ENCODE measurements at places on chromosomes 2 and 18.

GRCh38 chr2:237892478-237892877 is 33.1 kb downstream of the RAMP1 start:
- DNase-seq, result no peak

- DNase-seq, result no peak
Observed at GRCh38 chr2:651951-652373, 25.2 kb downstream of the TMEM18 start.

GRCh38 chr2:85771486-85771885 is 17.7 kb downstream of the ATOH8 start:
- no peak for DNase-seq

DNA sequence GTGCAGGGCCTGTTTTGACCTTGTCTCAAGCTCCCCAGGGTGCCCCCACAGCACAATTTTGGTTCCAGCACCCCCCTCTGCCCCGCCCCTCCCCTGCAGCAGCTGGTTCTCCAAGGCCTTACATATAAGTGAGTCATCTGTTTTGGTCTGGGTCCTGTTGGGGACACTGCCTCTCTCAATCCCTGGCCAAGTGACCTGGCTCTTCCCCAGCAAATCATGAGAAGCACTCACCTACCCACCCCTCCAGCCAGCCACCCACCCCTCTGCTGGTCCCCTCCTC is 90.5 kb downstream of the INHBB start:
- no peak for DNase-seq

GRCh38 chr2:152497481-152498052 is 162.6 kb downstream of the FMNL2 start:
- peak; percentile 94 for DNase-seq

DNA sequence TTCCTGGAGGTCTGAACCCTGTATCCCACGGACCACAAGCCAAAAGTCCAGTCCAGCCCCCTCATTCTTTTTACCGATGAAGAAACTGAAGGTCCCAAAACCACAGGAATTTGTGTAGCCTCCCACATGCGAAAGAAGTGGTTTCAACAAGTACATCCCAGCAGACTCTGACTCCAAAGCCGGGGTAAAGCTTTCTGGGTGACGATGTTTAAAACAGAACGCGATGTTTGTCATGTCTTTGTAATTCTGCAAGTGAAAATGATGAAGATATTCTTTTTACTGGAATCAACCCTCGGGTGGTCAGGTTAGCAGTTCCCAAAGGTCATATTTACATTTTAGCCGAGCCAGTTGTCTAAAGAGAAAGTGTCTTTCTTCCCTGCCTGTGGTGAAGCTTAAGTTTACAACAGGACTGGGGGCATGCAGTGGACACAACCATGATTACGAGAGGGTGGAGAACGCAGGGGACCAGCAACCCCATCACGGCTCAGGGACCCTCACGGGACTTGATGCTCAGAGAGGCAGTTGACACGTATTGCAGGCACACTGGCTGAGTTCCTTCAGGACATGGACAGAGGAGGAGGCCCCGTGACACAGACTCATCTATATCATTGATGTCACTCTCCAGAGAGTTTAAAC is 17.8 kb upstream of the TMEM131 start:
- DNase-seq, result peak; percentile 84

GRCh38 chr2:240401781-240402551 is 33.5 kb upstream of the GPC1 start:
- DNase-seq, result no peak

DNA sequence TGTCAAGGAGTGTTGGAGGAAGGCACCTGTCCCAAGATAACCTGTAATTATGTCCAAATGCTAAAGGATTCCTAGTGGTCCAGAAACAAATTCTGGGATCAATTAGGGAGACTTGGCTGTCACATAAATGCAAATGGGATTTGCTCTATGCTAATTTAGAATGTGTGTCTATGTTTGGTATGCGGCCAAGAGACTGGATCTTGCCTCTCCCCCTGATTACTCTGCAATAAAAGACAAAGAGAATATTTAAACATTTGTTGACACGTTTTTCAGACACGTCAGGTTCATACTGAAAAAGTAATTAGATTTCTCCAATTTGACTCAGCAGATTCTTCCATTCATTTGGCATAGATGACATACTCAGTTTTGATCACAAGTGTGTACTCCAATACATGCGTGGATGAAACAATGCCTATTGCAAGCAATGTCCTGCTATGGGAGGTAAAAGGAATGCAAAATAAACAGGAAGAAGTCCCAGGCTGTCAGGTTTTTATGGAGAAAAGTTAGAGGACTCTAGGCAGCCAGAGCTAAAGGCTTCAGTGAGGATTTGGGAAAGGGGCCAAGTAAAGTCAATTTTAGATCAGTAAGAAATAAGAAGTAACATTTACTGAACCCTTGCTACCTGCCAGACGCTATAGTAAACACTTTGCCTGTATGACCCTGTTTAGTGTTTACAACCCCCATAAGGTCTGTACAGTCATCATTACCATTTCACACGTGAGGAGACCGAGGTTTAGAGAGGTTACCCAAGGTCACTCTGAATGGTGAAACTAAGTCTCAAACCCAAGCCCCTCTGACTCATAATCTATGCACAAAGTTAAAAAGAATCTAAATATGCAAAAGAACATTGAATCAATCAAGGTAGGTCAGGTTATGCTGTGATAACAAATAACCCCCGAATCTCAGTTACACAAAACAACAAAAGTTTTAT is 7.8 kb downstream of the ANTXR1 start:
- DNase-seq, result no peak

- DNase-seq, result no peak
Observed at GRCh38 chr2:192886636-192887035, 691.9 kb upstream of the TMEFF2 start.

GRCh38 chr2:174762464-174762863 is 1.8 kb downstream of the CHRNA1 start:
- no peak for DNase-seq

GRCh38 chr2:241364781-241365180 is 8.7 kb downstream of the FARP2 start:
- no peak for DNase-seq

- DNase-seq, result no peak
Observed at GRCh38 chr18:55249550-55249949, 290.3 kb upstream of the CCDC68 start.

- no peak for DNase-seq
Observed at GRCh38 chr2:59985923-59986322, 567.5 kb downstream of the BCL11A start.

GRCh38 chr2:58146707-58147106 is 94.4 kb downstream of the FANCL start:
- DNase-seq, result no peak

DNA sequence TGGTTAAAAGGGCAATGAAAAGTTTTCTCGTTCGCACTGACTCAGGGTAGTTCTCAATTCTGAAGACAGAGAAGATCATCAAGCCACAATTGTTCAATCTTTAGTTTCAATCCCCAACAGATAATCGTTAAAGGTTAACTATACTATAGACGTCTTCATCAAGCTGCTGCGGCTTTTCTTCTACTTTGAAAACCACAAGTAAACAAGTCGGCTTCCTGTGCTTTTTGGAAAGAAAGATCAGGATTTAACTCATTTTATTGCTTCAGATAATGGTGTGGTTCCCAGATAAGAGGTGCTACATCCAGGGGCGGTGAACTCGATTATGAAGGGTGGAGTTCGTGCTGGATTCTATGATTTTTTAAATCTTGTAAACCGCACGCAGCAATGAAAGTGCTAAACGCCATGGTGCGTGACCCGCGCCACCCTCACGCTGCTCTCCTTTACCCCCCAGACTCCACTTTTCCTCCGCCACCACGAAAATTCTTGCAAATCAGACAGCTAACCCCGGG is 545 bp upstream of the CDCA7 start:
- no peak for DNase-seq

- DNase-seq, result peak; percentile 39
Observed at GRCh38 chr2:179218848-179219594, 45.6 kb downstream of the SESTD1 start.

- DNase-seq, result no peak
Observed at GRCh38 chr18:79554321-79554720, 125.3 kb upstream of the CTDP1 start.

- DNase-seq, result no peak
Observed at GRCh38 chr2:232478571-232479340, 8.9 kb downstream of the ECEL1 start.

DNA sequence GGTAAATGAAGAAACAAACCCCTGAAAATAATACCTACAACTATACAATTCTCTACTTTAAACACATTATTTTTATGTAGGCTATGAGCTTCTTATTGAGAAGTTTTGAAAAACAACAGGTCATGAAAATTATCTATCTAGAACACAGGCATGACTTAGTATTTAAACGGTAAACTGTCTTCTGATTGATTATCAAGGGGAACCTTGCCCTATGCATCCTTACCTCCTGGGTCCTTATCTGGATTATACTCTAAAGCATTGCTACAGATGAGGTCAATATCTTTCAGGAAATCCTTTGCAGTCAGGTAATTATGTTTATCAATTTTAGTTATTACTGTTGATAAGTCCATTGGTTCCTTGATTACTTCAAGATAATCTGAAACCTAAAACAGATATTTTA is 144.3 kb downstream of the ATAD2B start:
- DNase-seq, result no peak

GRCh38 chr2:225668606-225669266 is 269.2 kb downstream of the NYAP2 start:
- DNase-seq, result peak; percentile 20

GRCh38 chr2:236654496-236654895 is 84.9 kb downstream of the ACKR3 start:
- DNase-seq, result no peak

GRCh38 chr2:51145761-51146160 is 113.8 kb upstream of the NRXN1 start:
- no peak for DNase-seq

Measured in inflammatory macrophage treated with lipopolysaccharide for 1 hour (primary cell).